ENCODE measurements at places on chromosomes 2 and 18. TPM values are rescaled to one million over a fixed set of nuclear protein-coding genes. Genes with fewer than 3 reads are reported as not detected.

GRCh38 chr2:208311321-208311720 lies 45.3 kb downstream of the PIKFYVE start:
- H3K27ac ChIP-seq, result no peak overlapping the region
- no peak for DNase-seq
- H3K27me3 ChIP-seq, result no peaks in the 10 kb centered on the region
- H3K4me3 ChIP-seq, result no peak overlapping the region
- H3K4me1 ChIP-seq, result no peaks in the 10 kb centered on the region
- H3K36me3 ChIP-seq, result no peaks in the 10 kb centered on the region

- no peaks in the 10 kb centered on the region for H3K36me3 ChIP-seq
- H3K4me1 ChIP-seq, result no peaks in the 10 kb centered on the region
- DNase-seq, result no peak
These were observed 351.2 kb downstream of the CDH19 start for GRCh38 chr18:66252703-66253102.

- DNase-seq, result no peak
- H3K27me3 ChIP-seq, result no peaks in the 10 kb centered on the region
- H3K4me1 ChIP-seq, result no peaks in the 10 kb centered on the region
- H3K4me3 ChIP-seq, result no peak overlapping the region
- H3K36me3 ChIP-seq, result no peaks in the 10 kb centered on the region
These were observed 16.1 kb downstream of the TMEM127 start for GRCh38 chr2:96249654-96250053.

DNA sequence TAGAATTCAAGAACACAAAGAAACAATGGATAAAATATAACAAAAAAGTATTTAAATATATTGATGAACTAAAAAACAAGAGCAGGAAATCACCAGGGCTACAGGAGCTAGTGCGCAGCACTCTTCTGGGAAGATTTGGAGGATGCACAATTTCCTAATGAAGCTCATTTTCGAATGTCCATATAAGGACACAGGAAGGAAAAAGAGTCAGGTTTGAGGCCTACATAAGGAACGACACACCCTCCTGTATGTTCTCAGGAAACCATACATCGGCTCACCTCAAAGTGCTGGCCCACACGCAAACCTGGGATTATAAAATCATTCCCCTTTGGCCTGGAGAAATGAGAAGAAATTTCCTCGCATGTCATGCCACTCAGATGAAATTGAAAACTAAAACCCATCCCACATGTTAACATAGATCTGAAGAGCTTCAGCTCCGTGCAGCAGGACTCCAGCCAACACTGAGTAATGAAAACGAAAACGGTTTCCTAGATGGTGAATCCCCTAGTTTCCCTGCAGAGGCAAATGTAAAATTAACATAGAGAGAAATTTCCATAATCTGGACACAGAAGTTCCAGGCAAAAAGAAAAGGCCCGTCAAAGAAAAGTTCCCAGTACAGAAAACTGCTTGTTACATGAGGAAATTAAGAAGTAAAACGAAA lies 825.8 kb downstream of the SOCS6 start:
- H3K4me1 ChIP-seq, result no peaks in the 10 kb centered on the region
- no peak overlapping the region for H3K4me3 ChIP-seq
- peak overlapping the region; percentile 1 for H3K27ac ChIP-seq
- DNase-seq, result no peak

GRCh38 chr2:83661711-83662110 lies 797.4 kb downstream of the SUCLG1 start:
- no peak overlapping the region for H3K27ac ChIP-seq
- no peak for DNase-seq
- H3K4me3 ChIP-seq, result no peak overlapping the region
- no peaks in the 10 kb centered on the region for H3K27me3 ChIP-seq

DNA sequence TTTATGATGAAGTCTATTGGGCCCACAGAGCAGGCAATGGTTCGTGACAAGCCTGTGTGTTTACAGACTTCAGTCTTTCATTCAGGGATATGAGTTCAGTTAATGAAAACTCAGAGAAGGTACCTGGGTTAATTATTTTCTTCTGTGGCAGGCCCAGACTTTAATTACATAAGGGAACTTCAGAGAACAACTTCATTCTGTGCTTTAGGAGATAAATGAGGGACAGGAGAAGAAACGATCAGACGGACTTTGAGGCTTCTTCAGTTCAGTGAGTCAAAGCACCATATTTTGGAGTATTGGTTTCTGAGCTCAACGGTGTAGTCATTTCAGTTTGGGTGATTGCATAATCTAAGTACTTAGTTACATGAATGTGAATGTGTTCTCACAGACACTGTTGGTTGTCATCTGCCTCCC lies 203.0 kb upstream of the KCNJ3 start:
- H3K4me1 ChIP-seq, result peaks cover 12% of the 10 kb centered on the region
- DNase-seq, result no peak
- no peaks in the 10 kb centered on the region for H3K27me3 ChIP-seq
- no peak overlapping the region for H3K4me3 ChIP-seq

- no peaks in the 10 kb centered on the region for H3K27me3 ChIP-seq
- H3K27ac ChIP-seq, result no peak overlapping the region
- no peaks in the 10 kb centered on the region for H3K36me3 ChIP-seq
These were observed 451.4 kb downstream of the EIPR1 start for GRCh38 chr2:2926009-2926857.

DNA sequence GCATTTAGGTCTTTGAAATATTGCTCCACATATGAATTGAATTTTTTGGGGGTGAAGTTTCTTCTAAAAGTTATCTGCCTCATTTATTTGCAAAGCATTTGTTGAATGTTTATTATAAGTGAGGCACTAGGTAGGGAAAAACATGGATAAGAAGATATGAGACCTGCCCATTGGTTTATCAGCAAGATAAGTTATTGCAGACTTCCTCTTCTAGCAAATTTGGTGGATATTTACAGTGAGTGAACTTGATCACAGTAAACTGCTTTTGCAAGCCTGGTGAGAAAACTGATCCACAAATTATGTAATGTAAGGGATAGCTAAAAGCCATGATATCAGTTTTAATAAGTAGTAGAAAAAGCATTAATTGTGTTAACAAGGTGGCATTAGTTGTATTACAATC lies 364.8 kb downstream of the SOCS6 start:
- H3K4me1 ChIP-seq, result no peaks in the 10 kb centered on the region
- no peak for DNase-seq
- H3K27ac ChIP-seq, result no peak overlapping the region
- no peak overlapping the region for H3K4me3 ChIP-seq
- H3K27me3 ChIP-seq, result no peaks in the 10 kb centered on the region

- no peaks in the 10 kb centered on the region for H3K27me3 ChIP-seq
- H3K36me3 ChIP-seq, result no peaks in the 10 kb centered on the region
These were observed 361.2 kb downstream of the RND3 start for GRCh38 chr2:150126143-150126740.

DNA sequence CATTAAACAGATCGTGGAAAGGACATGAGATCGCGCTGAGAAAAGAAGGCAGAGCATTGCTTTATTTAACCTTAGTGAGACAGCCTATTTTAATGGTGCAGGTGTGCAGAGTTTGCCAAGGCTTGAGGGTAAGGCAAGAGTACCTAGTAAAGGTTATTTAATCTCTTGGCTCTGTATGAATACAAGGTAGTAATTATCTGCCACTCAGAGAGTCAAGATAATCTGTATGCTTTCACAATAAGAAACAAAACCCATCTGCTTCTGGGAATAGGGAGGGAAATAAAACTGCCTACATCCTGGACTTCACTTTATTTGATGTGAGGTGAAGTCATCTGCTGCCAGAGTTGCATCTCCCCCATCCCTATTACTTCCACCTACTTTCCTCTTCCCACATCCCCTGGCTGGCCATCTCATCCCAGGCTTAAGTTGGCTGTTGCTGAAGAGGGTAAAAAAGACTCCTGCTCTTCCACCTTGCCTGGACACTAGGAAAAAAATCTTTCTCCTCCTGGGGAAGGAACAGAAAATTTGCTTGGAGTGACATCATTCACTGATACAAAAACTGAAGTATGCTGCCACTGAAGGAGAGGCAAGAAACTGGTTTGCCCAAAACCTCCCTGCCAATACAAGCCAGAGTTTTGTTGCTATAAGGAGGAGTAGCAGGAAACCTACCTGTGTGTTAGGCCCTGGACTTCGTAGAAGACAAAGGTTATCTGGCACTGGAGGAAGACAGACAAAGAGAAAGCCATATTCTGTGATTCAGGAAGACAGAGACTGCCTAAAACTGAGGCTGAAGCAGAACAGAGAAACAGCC lies 35.8 kb upstream of the ARHGAP25 start:
- DNase-seq, result no peak
- H3K27me3 ChIP-seq, result no peaks in the 10 kb centered on the region
- no peak overlapping the region for H3K27ac ChIP-seq

DNA sequence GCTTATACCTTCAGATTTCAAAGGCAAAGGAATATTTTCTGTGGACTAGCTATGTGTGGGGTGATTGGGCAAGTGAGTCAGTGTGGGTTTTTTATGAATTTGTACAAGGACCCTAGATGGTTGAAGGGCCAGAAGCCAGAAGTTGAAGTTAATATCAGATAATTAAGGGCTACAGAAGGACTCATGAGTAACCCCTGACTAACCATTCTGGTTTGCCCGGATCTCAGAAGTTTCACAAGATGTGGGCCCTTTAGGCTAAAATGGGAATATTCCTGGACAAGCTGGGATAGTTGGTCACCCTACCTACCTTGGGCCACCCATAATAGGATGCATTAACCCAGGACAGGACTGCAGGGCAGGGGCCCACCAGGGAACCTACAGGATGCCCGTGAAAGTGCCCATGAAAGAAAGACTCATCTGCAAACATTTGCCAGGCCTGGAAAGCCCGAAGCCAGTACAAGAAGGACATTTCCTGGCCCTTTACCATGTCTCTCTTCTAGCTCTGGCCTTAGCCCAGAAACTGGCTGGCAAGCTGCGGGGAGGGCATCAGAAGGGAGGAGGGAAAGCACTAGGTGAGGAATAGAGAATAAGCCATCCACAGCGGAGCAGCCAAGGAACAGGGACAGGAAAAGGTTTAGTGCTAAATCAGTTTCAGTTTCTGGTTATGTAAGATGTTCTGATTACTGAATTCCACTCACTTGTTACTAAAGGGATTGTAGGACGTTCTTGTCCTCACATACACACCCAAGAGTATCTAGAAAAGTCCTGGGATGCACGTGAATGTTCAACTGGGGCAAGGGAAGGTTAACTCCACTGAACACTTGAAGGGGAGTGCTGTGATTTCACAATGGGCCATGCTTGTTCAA lies 33.6 kb downstream of the GCG start:
- no peaks in the 10 kb centered on the region for H3K36me3 ChIP-seq
- peaks cover 2% of the 10 kb centered on the region for H3K4me1 ChIP-seq
- DNase-seq, result no peak
- no peak overlapping the region for H3K27ac ChIP-seq

GRCh38 chr2:158687315-158687714 lies 107.8 kb upstream of the DAPL1 start:
- no peak overlapping the region for H3K27ac ChIP-seq
- no peaks in the 10 kb centered on the region for H3K36me3 ChIP-seq
- no peak for DNase-seq
- H3K4me1 ChIP-seq, result no peaks in the 10 kb centered on the region
- no peaks in the 10 kb centered on the region for H3K27me3 ChIP-seq
- H3K4me3 ChIP-seq, result no peak overlapping the region

- no peaks in the 10 kb centered on the region for H3K4me1 ChIP-seq
- no peaks in the 10 kb centered on the region for H3K27me3 ChIP-seq
- no peak overlapping the region for H3K4me3 ChIP-seq
These were observed 213.0 kb upstream of the RAB6C start for GRCh38 chr2:129766374-129766993.

- no peak for DNase-seq
- peak overlapping the region; percentile 76 for H3K4me3 ChIP-seq
- H3K4me1 ChIP-seq, result peaks cover 11% of the 10 kb centered on the region
- no peaks in the 10 kb centered on the region for H3K36me3 ChIP-seq
These were observed 689 bp downstream of the RPRD1A start for GRCh38 chr18:36066686-36067054.

DNA sequence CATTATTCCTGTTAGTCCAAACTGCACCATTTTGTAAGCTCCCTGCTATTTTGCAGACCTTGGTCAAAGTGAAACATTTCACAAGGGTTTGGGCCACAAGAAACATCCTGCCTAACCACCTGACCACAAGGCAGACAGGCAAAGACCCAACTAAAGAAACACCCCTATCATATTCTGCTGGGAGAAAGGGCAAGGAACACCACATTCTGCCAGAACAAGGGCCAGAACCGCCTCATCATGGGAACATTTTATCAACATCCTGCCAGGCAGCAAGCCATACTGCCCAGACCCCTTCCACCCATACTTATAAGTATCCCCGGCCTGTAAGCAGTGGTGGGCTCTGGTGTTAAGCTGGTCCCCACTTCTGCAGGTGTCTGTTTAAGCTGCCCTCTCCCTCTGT lies 12.0 kb upstream of the RAB31 start:
- no peak overlapping the region for H3K27ac ChIP-seq
- H3K4me3 ChIP-seq, result no peak overlapping the region
- DNase-seq, result no peak

- no peaks in the 10 kb centered on the region for H3K27me3 ChIP-seq
- H3K36me3 ChIP-seq, result no peaks in the 10 kb centered on the region
- no peak overlapping the region for H3K4me3 ChIP-seq
- H3K27ac ChIP-seq, result no peak overlapping the region
These were observed 4.9 kb upstream of the STK11IP start for GRCh38 chr2:219592736-219593135.

DNA sequence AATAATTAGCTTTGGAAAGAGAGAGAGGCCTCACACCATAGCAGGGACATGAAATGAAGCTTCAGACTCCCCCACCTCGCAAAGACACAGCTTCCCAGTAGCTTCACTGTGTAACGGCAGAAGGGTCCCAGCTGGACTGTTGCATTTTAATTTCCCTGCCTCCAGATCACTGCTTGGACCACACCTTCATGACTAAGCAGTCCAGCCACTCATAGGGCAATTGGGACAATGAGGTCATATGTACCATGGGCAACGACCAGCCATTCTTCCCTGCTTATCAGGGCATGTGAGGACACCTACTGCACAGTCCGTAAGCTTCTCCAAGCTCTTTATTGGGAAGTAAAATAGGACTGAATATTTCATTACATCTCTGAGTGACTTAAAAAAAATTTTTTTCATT lies 183.0 kb downstream of the MREG start:
- H3K27ac ChIP-seq, result no peak overlapping the region
- DNase-seq, result no peak
- no peaks in the 10 kb centered on the region for H3K27me3 ChIP-seq
- no peaks in the 10 kb centered on the region for H3K4me1 ChIP-seq

DNA sequence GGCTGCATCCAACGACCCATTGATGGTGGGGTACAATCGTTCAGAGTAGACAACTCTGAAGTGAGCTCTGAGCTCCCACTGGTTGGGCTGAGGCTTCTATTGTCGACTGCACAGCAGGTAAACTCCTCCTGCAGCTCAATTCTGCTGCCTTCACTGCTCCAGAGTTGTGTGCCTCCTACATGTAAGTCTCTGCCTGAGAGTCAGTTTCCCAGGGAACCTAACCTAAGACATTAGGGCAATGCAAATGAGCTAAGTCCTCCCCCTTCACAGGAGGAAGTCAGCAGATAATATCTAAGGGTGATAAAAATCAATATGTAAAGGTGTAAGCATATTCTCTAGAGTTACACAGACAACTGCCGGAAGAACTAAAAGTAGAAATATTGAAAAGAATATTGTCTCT lies 22.5 kb upstream of the ACYP2 start:
- DNase-seq, result no peak
- no peaks in the 10 kb centered on the region for H3K36me3 ChIP-seq
- no peaks in the 10 kb centered on the region for H3K4me1 ChIP-seq
- H3K4me3 ChIP-seq, result no peak overlapping the region
- H3K27ac ChIP-seq, result no peak overlapping the region

Gene RESP18
- not detected for total RNA-seq

Gene DSEL
- total RNA-seq, result 2.5 TPM

Gene DUSP19
- total RNA-seq, result 1.5 TPM

Data from right lobe of liver (tissue), 6 donors.